COR-L47 (cell line): ENCODE measurements at places on chromosomes 1 and 21.

- DNase-seq, result peak; percentile 84
Measured at GRCh38 chr1:15282810-15283474, 35.9 kb downstream of the FHAD1 start.

- DNase-seq, result no peak
Measured at GRCh38 chr1:156376146-156376545, 7.1 kb downstream of the RHBG start.

DNA sequence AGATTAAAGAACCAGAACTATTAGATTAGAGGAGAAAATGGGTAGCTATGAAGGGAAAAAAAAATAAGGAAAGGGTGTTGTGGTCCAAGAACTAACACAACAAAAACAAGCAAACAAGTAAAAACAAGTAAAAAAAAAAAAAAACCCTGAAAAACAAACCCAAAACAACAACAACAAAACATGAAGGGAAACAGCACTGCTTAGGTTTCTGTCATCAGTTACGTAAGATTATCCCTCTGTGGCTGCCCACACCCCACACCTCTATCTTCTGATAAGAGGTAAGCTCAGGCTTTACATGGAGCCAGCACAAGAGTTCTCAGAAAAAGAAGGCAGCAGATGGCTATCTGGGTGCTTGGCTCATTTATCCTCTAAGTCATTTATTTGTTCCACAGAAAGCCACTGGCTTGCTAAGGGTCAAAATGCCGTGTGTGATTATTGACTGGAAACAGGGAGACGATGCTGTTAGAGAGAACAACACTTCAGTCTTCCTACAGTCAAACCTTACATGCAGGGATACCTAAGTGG lies 57.5 kb downstream of the KIAA0319L start:
- DNase-seq, result no peak

DNA sequence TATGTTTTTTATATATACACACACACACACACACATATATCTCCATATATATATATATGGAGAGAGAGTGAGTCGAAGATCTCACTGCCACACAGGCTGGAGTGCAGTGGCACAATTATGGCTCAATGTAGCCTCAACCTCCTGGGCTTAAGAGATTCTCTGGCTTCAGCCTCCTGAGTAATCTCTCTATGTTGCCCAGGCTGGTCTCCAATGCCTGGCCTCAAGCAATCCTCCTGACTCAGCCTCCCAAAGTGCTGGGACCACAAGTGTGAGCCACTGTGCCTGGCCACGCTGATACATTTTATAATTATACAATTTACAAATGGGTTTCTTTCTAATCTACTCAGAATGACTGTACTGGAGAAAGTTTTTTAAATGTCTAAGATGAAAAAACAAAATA lies 664.2 kb downstream of the PTPRC start:
- DNase-seq, result no peak
